ENCODE measurements at places on chromosomes 1 and 21.

DNA sequence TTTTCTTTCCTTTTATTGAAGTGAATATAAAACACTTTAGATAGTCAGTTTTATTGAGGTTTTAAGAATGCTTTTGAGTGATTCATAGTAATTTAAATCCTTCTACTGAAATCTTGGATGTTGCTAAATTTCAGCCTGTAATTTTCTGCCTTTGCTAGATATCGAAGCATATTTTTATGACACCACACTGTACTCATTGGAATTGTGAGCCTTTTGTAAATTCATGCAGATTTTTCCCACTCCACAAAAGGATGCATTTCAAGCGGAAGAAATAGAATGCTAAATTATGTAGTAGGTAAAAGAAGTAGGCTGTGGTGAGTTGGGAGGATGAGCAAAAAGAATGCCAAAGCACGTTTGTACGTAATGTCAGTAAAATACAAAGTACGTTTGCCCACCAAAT lies 13.8 kb downstream of the SNX7 start:
- DNase-seq: no peak

GRCh38 chr1:27365372-27366112 lies 1.2 kb downstream of the MAP3K6 start:
- peak; percentile 53 for DNase-seq

GRCh38 chr1:28323720-28324119 lies 5.1 kb upstream of the MED18 start:
- no peak for DNase-seq

DNA sequence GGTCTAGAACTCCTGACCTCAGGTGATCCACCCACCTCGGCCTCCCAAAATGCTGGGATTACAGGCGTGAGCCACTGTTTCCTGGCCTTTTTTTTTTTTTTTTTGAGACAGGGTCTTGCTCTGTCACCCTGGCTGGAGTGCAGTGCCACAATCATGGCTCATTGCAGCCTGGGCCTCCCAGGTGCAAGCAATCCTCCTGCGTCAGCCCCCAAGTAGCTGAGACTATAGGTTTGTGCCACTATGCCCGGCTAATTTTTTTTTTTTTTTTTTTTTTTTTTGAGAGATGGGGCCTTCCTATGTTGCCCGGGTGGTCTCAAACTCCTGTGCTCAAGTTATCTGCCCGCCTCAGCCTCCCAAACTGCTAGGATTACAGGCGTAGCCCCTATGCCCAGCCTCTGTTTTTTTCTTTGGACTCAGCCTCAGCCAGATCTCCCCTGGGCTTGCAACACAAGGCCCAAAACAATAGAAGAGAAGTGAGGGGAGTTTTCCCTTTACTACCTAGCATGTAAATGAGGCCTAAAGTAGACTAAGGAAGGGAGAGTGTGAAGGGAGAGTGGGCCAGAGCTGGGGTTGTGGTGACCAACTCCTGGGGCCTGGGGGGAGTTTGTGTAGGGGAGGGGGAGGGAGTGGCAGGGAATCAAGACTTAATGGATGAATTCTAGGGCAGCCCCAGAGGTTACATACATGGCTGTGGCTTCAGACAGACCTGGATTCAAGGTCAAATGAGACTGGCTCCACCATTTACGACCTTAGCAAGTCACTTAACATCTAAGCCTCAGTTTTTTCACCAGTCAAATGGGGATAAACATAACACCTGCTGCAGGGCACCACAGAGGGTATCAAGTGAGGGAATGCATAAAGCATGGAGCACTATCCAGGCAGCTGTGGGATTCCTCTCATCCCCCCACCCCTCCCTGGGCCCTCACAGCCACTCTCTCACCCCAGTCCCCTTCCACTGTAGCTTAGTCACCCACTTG lies 1.6 kb upstream of the CD52 start:
- no peak for DNase-seq

DNA sequence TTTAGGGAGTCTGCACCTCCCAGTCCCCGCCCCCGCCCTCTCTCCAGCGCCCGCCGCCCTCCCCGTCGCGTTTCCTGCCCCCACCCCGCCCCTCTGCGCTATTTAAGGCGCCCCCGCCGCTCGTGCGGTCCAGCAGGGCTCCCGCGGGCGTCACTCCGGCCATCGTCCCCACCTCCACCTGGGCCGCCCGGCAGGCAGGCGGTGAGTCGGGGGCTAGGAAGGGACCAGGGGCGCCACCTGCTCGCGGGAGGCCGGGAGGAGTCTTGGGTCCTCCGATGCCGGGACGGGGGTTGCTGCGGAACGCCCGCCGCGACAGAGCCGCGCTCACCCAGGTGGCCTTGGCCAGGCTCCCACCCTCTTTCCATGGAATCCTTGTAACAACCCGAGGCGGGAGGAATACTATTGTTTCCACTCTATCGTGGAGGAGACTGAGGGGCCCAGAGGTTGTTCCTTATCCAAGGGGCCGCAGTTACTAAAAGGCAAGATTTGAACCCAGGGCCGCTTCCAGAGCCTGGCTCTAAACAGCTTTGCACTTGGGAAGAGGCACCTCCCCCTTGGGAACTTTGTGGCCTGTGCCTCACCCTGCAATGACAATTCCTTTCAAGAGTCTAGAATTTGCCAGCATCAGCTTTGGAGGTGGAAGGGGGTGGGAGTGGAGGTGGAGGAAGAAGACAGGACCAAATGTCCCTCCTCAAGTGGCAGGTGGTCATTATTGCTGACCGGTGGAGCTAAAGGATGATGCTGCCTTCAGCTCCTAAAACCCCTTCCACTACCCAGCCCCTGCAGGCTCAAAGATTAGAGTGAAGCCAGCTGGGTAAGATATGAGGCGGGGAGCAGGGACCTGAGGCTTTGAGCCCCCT lies at the start of gene GJA4:
TSS of gene GJA4 (plus strand) at position 132 of the 860 bp plus-strand sequence. CDS start 1,215 bp downstream, outside the sequence.
- no peak for DNase-seq

All from NCI-H1092 treated with DMSO at 0.1 percent for 48 hours (cell line).